Panc1 (cell line): ENCODE measurements at places on chromosomes 2 and 18. TPM values are rescaled to one million over a fixed set of nuclear protein-coding genes. Genes with fewer than 3 reads are reported as not detected.

DNA sequence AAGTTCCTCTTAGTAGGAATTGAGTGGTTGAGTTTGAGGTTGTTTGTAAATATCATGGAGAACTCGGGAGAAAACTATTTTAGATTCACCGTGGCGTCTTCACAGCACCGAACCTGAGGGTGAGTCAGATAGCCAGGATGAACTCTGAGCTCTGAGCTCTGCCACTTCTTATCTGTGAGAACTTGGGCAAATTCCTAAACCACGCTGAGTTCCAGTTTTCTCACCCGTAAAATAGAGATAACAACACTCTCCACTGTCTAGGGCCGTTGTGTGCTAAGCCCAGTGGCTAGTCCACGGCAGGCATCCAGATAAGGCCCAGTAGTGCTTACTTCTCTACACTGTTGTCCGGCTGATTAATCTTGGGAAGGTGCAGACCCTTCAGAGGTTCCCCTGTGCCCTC is 7.0 kb downstream of the KIF5C start:
- DNase-seq, result no peak
- H3K27me3 ChIP-seq, result peaks cover 21% of the 10 kb centered on the region
- H3K4me1 ChIP-seq, result peaks cover 4% of the 10 kb centered on the region; the same call in 1 of the 2 replicates
- H3K4me3 ChIP-seq, result no peak overlapping the region
- no peak overlapping the region for H3K27ac ChIP-seq

- no peaks in the 10 kb centered on the region for H3K36me3 ChIP-seq
- H3K27ac ChIP-seq, result no peak overlapping the region
- no peak overlapping the region for H3K4me3 ChIP-seq
- no peaks in the 10 kb centered on the region for H3K27me3 ChIP-seq
These were observed 10.0 kb upstream of the LYPD6 start for GRCh38 chr2:149320362-149320761.

CD226 gene
- total RNA-seq, result 0.95 TPM

- no peak overlapping the region for H3K4me3 ChIP-seq
- no peak overlapping the region for H3K27ac ChIP-seq
- H3K4me1 ChIP-seq, result no peaks in the 10 kb centered on the region
- H3K36me3 ChIP-seq, result no peaks in the 10 kb centered on the region
These were observed 55.9 kb upstream of the EPAS1 start for GRCh38 chr2:46241344-46241743.

DNA sequence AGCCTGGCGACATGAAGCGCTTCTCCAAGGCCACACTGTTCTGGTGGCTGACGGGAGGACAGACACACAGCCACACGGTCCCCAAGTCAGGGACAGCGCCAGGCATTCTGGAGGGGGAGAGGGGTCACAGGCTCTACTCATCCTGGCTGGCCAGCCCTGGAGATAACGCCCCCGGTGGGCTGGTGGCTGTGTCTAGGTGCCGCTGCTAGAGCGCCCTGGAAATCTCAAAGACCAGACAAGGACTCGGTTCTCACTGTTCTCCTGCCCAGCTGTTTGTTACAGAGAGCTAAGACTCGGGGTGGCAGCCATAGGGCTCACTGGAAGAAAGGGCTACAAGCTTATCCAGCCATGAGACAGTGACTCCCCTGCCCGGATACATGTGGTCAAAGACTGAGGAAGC is 72.0 kb downstream of the KCNF1 start:
- no peak for DNase-seq
- H3K36me3 ChIP-seq, result no peaks in the 10 kb centered on the region
- no peaks in the 10 kb centered on the region for H3K4me1 ChIP-seq
- no peak overlapping the region for H3K27ac ChIP-seq

KIF1A gene
- 132 TPM for total RNA-seq

- no peak overlapping the region for H3K4me3 ChIP-seq
- no peak overlapping the region for H3K27ac ChIP-seq
- H3K4me1 ChIP-seq, result peaks cover 24% of the 10 kb centered on the region
- H3K36me3 ChIP-seq, result no peaks in the 10 kb centered on the region
These were observed 7.1 kb downstream of the ADAM17 start for GRCh38 chr2:9548506-9548905.

GRCh38 chr18:36095936-36096519 is 28.7 kb upstream of the RPRD1A start:
- H3K4me1 ChIP-seq, result no peaks in the 10 kb centered on the region
- DNase-seq, result peak; percentile 25
- H3K4me3 ChIP-seq, result no peak overlapping the region
- no peaks in the 10 kb centered on the region for H3K27me3 ChIP-seq
- no peaks in the 10 kb centered on the region for H3K36me3 ChIP-seq

DNA sequence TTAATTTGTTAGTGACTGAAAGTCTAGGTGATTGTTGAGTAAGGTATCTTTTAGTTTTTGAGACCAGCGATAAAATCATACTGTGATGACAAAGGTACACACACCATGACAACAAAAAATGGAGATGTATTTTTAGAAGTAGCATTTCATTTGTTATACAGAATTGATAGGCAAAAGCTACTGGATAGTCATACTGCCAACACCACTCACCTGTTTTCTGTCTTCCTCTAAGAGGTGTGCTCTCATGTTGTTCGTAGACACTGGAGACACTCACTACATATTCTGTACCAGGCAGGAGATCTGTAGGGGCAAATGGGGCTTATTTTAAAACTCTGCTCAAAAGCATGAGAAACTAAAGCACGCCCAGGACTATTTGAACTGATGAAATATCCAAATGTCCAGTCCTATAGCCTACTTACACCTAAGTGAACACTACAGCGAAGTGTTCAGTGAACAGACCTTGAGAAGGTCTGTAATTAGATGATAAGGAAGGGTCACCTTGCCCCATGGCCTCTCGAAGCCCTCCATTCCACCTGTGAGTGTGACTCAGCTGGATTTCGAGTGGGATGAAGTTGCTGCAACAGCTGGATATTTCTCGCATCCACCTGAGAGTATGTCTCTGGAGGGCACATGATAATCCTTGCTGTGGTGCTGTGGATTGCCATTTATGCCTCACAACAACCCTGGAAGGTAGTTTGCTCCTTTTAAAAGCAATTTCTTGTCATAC is 47.7 kb downstream of the FN1 start:
- no peak overlapping the region for H3K4me3 ChIP-seq
- no peak overlapping the region for H3K27ac ChIP-seq
- H3K4me1 ChIP-seq, result no peaks in the 10 kb centered on the region
- no peak for DNase-seq
- H3K36me3 ChIP-seq, result no peaks in the 10 kb centered on the region
- H3K27me3 ChIP-seq, result no peaks in the 10 kb centered on the region

GALNT3 gene
- total RNA-seq, result 0.10 TPM

SAG gene
- not detected for total RNA-seq

GRCh38 chr2:219521066-219521880 is 7.0 kb downstream of the ASIC4 start:
- no peak for DNase-seq
- peaks cover 10% of the 10 kb centered on the region for H3K4me1 ChIP-seq
- H3K27ac ChIP-seq, result no peak overlapping the region

GRCh38 chr2:97730245-97730644 is 16.9 kb downstream of the ZAP70 start:
- H3K4me1 ChIP-seq, result no peaks in the 10 kb centered on the region
- no peak for DNase-seq
- H3K27ac ChIP-seq, result no peak overlapping the region
- no peaks in the 10 kb centered on the region for H3K36me3 ChIP-seq
- no peaks in the 10 kb centered on the region for H3K27me3 ChIP-seq
